ENCODE measurements at places on chromosomes 11 and 22. TPM values are rescaled to one million over a fixed set of nuclear protein-coding genes. Genes with fewer than 3 reads are reported as not detected.

The TRIM49D1 gene
- not detected for polyA plus RNA-seq

The FGF19 gene
- polyA plus RNA-seq = not detected

The KCNK4 gene
- not detected for polyA plus RNA-seq

The COMT gene
- 87.8 TPM for polyA plus RNA-seq

The CSF2RB gene
- polyA plus RNA-seq = 0.87 TPM

The PHLDB1 gene
- polyA plus RNA-seq = 152 TPM

The MUC2 gene
- 0.05 TPM for polyA plus RNA-seq

The APLP2 gene
- 124 TPM for polyA plus RNA-seq

The NCF4 gene
- 4.0 TPM for polyA plus RNA-seq

The PKP3 gene
- 50.5 TPM for polyA plus RNA-seq

DNA sequence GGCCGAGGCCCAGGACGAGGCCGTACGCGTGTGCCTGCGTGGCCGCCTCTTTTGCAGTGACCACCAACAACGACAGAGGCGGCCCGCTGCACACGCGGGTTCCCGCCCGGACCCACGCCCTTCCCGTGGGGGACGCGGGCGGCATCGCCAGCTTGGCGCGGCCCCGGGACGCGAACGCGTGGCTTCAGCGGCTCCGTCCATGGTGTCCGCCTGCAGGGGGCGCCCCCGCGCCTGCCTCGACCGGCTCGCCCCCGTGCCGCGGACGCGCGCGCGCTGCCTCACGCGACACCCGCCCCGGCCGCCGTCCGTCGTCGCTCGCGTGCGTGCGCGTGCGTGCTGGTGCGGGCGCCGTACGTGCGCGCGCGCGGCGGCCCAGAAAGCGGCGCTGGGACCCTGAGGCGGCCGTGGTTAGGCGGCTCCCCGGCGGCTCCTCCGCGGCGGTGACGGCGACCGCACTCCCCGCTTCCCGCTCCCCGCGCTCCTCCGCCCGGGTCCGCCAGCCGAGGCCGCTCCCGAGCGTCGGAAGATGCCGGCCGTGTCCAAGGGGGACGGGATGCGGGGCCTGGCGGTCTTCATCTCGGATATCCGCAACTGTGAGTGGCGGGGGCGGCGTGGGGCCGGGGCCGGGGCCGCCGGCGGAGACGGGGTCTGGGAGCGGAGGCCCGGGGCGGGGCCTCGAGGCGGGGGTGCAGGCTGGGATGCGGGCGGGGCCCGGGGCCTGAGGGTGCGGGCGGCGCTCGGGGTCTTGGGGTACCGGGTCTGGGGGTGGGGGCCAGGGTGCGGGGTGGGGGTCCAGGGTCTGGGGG, at the start of gene AP2A2:
Gene AP2A2 (plus strand): TSS at position 375 of the 806 bp plus-strand sequence. CDS start 152 bp downstream, at position 527.
- H3K27me3 ChIP-seq = no peaks in the 10 kb centered on the region
- no peaks in the 10 kb centered on the region for H3K36me3 ChIP-seq
- peak within 1 kb of the TSS; percentile 81 for H3K27ac ChIP-seq
- H3K4me3 ChIP-seq = peak within 1 kb of the TSS; percentile 49
- no peaks in the 10 kb centered on the region for H3K4me1 ChIP-seq

- H3K4me1 ChIP-seq = no peaks in the 10 kb centered on the region
- peak within 1 kb of the TSS; percentile 33 for H3K27ac ChIP-seq
- no peaks in the 10 kb centered on the region for H3K36me3 ChIP-seq
- peak within 1 kb of the TSS; percentile 58 for H3K4me3 ChIP-seq
- H3K27me3 ChIP-seq = no peaks in the 10 kb centered on the region
Observed at GRCh38 chr22:44701824-44702478, at the start of gene PRR5. Gene PRR5, plus strand, starts transcription at chr22:44702204. Its CDS starts 271 bp downstream, at chr22:44702475.

GRCh38 chr11:121863126-121863525, 252.9 kb downstream of the BLID start:
- H3K36me3 ChIP-seq = no peaks in the 10 kb centered on the region
- H3K27me3 ChIP-seq = no peaks in the 10 kb centered on the region
- no peak overlapping the region for H3K4me3 ChIP-seq
- no peak for DNase-seq

GRCh38 chr11:135033540-135033939, 621.5 kb upstream of the B3GAT1 start:
- DNase-seq = no peak
- no peak overlapping the region for H3K27ac ChIP-seq
- no peak overlapping the region for H3K4me3 ChIP-seq
- H3K36me3 ChIP-seq = no peaks in the 10 kb centered on the region

GRCh38 chr11:111440416-111441205, 61.5 kb upstream of the POU2AF1 start:
- no peak overlapping the region for H3K4me3 ChIP-seq
- no peaks in the 10 kb centered on the region for H3K27me3 ChIP-seq
- peak overlapping the region; percentile 29 for H3K27ac ChIP-seq
- H3K4me1 ChIP-seq = peaks cover 29% of the 10 kb centered on the region
- peak; percentile 91 for DNase-seq

GRCh38 chr11:117677729-117678310, 119.2 kb downstream of the DSCAML1 start:
- no peaks in the 10 kb centered on the region for H3K4me1 ChIP-seq
- DNase-seq = no peak
- H3K27ac ChIP-seq = no peak overlapping the region
- H3K36me3 ChIP-seq = no peaks in the 10 kb centered on the region
- H3K4me3 ChIP-seq = no peak overlapping the region
- H3K27me3 ChIP-seq = no peaks in the 10 kb centered on the region

DNA sequence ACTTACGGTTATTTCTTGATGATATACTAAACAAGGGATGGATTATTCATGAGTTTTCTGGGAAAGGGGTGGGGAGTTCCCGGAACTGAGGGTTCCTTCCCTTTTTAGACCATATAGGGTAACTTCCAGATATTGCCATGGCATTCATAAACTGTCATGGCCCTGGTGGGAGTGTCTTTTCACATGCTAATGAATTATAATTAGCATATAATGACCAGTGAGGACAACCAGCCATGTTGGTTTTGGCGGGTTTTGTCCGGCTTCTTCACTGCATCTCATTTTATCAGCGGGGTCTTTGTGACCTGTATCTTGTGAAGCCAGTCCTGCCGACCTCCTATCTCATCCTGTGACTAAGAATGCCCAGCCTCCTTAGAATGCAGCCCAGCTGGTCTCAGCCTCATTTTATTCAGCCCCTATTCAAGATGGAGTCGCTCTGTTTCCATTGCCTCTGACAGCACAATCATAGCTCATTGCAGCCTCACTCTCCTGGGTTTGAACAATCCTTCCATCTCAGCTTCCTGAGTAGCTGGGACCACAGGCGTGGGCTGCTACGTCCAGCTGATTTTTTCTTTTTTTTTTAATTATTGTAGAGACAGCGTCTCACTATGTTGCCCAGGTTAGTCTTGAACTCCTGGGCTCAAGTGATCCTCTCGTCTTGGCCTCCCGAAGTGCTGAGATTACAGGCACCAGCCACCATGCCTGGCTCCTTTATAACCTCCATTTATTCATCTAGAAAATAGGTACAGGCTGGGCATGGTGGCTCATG, 52.6 kb upstream of the EMID1 start:
- no peak for DNase-seq
- H3K27ac ChIP-seq = no peak overlapping the region

GRCh38 chr11:84886344-84886743, 740.8 kb downstream of the DLG2 start:
- no peaks in the 10 kb centered on the region for H3K36me3 ChIP-seq
- no peaks in the 10 kb centered on the region for H3K4me1 ChIP-seq
- H3K27me3 ChIP-seq = no peaks in the 10 kb centered on the region
- H3K27ac ChIP-seq = no peak overlapping the region

- DNase-seq = no peak
- H3K4me3 ChIP-seq = no peak overlapping the region
- H3K36me3 ChIP-seq = no peaks in the 10 kb centered on the region
- H3K4me1 ChIP-seq = no peaks in the 10 kb centered on the region
- no peak overlapping the region for H3K27ac ChIP-seq
Observed at GRCh38 chr11:134438542-134439537, 26.8 kb upstream of the B3GAT1 start.

- H3K4me1 ChIP-seq = no peaks in the 10 kb centered on the region
- DNase-seq = no peak
- no peak overlapping the region for H3K4me3 ChIP-seq
- no peak overlapping the region for H3K27ac ChIP-seq
- no peaks in the 10 kb centered on the region for H3K36me3 ChIP-seq
Observed at GRCh38 chr11:27998552-27998951, 109.4 kb downstream of the KIF18A start.

- no peak for DNase-seq
- H3K36me3 ChIP-seq = no peaks in the 10 kb centered on the region
- no peaks in the 10 kb centered on the region for H3K27me3 ChIP-seq
- H3K27ac ChIP-seq = no peak overlapping the region
- H3K4me3 ChIP-seq = no peak overlapping the region
Observed at GRCh38 chr22:47458348-47458747, 695.9 kb downstream of the TBC1D22A start.

DNA sequence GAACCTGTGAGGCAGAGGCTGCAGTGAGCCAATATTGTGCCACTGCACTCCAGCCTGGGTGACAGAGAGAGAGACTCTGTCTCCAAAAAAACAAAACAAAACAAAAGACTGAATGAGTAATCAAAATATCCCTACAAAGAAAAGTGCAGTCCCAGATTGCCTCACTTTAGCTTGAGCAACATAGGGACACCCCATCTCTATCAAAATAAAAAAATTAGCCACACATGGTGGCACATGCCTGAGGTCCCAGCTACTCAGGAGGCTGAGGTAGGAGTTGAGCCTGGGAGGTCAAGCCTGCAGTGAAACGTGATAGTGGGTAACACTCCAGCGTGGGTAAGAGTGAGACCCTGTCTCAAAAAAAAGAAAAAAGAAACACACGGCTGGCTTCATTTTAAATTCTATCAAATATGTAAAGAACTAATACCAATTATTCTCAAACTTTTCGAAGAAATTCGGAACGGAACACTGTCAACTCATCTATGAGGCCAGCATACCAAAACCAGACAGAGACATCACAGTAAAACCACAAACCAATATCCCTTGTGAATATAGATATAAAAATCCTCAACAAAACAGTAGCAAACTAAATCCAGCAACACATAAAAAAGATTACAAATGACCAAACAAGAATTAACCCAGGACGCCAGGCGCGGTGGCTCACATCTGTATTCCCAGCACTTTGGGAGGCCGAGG, 12.9 kb downstream of the CHEK2 start:
- no peaks in the 10 kb centered on the region for H3K36me3 ChIP-seq
- H3K4me1 ChIP-seq = no peaks in the 10 kb centered on the region
- H3K27me3 ChIP-seq = no peaks in the 10 kb centered on the region
- no peak overlapping the region for H3K4me3 ChIP-seq
- no peak for DNase-seq

- no peaks in the 10 kb centered on the region for H3K36me3 ChIP-seq
- no peak for DNase-seq
- H3K27me3 ChIP-seq = no peaks in the 10 kb centered on the region
- H3K4me1 ChIP-seq = no peaks in the 10 kb centered on the region
- no peak overlapping the region for H3K4me3 ChIP-seq
Observed at GRCh38 chr11:76684516-76684915, 14.0 kb upstream of the LRRC32 start.

DNA sequence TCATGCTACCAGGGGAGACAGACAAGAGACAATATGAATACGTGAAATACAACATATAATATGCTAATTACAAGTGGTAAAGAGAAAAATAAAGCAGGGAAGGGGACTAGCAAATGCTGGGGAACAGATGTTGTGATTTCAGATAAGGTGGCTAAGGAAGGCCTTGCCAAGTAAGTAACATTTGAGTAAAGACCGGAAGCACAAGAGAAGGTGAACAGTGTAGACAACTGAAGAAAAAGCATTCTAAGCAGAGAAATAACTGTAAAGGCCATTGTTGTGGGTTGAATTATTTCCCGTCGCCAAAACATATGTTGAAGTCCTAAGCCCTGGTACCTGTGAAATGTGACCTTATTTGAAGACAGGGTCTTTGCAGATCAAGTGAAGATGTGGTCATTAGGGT, 63.7 kb upstream of the EED start:
- H3K27ac ChIP-seq = no peak overlapping the region
- H3K36me3 ChIP-seq = no peaks in the 10 kb centered on the region
- DNase-seq = no peak
- H3K4me3 ChIP-seq = no peak overlapping the region

GRCh38 chr11:96187822-96188221, 155.2 kb downstream of the MAML2 start:
- H3K4me1 ChIP-seq = no peaks in the 10 kb centered on the region
- H3K27me3 ChIP-seq = no peaks in the 10 kb centered on the region
- no peaks in the 10 kb centered on the region for H3K36me3 ChIP-seq
- no peak overlapping the region for H3K4me3 ChIP-seq
- H3K27ac ChIP-seq = no peak overlapping the region
- no peak for DNase-seq

DNA sequence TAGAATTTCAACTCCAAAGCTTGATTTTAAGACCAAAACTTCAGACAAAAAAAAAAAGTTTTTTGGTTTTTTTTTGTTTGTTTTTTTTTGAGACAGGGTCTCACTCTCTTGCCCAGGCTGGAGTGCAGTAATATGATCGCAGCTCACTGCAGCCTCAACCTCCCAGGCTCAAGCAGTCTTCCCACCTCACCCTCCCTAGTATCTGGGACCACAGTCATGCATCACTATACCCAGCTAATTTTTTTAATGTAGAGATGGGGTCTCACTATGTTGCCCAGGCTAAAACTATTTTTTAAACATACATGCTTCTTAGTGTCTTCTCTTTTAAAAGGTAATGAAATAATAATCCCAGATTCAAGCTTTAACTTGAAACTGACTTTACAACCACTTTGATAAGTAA, 35.4 kb upstream of the GRK2 start:
- H3K27ac ChIP-seq = no peak overlapping the region
- H3K4me3 ChIP-seq = no peak overlapping the region
- no peaks in the 10 kb centered on the region for H3K4me1 ChIP-seq
- DNase-seq = no peak

GRCh38 chr22:30314915-30315314, 11.8 kb downstream of the TBC1D10A start:
- H3K27ac ChIP-seq = no peak overlapping the region
- H3K4me1 ChIP-seq = peaks cover 21% of the 10 kb centered on the region
- no peaks in the 10 kb centered on the region for H3K27me3 ChIP-seq
- no peaks in the 10 kb centered on the region for H3K36me3 ChIP-seq
- no peak for DNase-seq

DNA sequence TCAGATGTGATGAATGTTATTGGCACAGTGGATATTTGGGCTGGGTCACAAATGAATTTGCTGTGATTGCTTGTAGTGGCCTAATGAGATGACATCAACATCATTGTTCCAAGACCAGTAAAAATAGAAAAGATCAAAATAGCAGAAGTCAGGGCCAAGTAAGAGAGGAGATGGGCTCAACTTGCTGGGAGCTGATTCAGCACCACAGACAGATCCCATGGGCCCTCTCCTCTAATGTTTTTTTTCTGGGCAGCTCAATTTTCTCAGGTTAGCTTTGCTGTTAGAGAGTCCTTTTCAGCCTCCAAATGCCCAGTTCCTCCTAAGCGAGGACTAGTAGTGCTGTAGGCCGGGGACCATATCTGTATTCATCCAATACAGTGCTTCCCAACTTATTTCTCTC, 86.0 kb upstream of the IZUMO1R start:
- H3K4me1 ChIP-seq = no peaks in the 10 kb centered on the region
- no peaks in the 10 kb centered on the region for H3K27me3 ChIP-seq
- no peak for DNase-seq
- H3K27ac ChIP-seq = no peak overlapping the region
- H3K4me3 ChIP-seq = no peak overlapping the region

- H3K36me3 ChIP-seq = no peaks in the 10 kb centered on the region
- H3K4me3 ChIP-seq = no peak overlapping the region
- H3K27me3 ChIP-seq = no peaks in the 10 kb centered on the region
- no peak overlapping the region for H3K27ac ChIP-seq
- DNase-seq = no peak
Observed at GRCh38 chr11:30992513-30992849, 377.1 kb downstream of the DCDC1 start.

GRCh38 chr11:81899156-81899555, 834.5 kb downstream of the FAM181B start:
- H3K36me3 ChIP-seq = no peaks in the 10 kb centered on the region
- H3K4me3 ChIP-seq = no peak overlapping the region
- no peaks in the 10 kb centered on the region for H3K27me3 ChIP-seq
